ENCODE measurements at places on chromosomes 16 and 17. TPM values are rescaled to one million over a fixed set of nuclear protein-coding genes. Genes with fewer than 3 reads are reported as not detected.

- no peak overlapping the region for H3K27ac ChIP-seq
- H3K4me1 ChIP-seq = peaks cover 22% of the 10 kb centered on the region
- no peaks in the 10 kb centered on the region for H3K27me3 ChIP-seq
- no peak for DNase-seq
Measured at GRCh38 chr17:77867308-77867781, 91.2 kb upstream of the TNRC6C start.

The DOC2A gene
- 0.88 TPM for polyA plus RNA-seq

DNA sequence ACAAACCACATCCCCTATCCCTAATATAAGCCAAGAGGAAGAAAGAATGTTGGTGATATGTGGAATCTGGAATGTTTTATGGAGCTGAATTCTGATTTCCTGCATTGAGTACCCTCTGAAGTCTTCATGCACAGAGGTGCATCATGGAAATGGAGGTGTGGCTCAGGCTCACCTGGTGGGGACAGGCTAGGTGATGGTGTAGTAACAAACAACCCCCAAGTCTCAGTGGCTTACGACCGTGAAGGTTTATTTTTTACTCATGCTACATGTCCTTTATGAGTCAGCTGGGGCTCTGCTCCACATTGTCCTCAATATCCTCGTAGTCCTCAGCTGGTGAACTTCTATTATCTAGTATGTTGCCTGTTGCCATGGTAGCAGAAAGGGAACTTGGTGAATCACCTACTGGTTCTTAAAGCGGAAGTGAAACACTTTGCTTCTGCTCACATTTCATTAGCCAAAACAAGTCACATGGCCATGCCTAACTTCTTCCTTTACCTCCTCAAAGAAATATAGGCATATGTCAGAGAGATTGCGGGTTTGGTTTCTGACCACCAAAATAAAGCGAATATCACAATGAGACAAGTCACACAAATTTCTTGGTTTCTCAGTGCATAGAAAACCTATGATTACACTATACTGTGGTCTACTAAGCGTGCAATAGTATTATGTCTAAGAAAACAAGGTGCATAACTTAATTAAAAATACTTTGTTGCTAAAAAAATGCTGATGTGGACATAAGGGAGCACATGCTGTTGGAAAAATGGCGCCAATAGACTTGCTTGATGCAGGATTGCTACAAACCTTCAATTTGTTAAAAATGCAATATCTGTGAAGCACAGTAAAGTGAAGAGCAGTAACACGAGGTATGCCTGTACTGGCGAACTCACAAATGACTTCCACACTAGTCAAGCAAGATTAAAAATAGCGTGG lies at the start of gene PMFBP1:
TSS of gene PMFBP1 (minus strand) at position 51 of the 930 bp plus-strand sequence. CDS start 947 bp downstream, outside the sequence.
- no peak for DNase-seq
- H3K4me1 ChIP-seq = no peaks in the 10 kb centered on the region
- H3K4me3 ChIP-seq = no peak within 1 kb of the TSS
- no peaks in the 10 kb centered on the region for H3K27me3 ChIP-seq

- H3K4me3 ChIP-seq = no peak overlapping the region
- H3K27ac ChIP-seq = no peak overlapping the region
- no peaks in the 10 kb centered on the region for H3K27me3 ChIP-seq
- peaks cover 17% of the 10 kb centered on the region for H3K4me1 ChIP-seq
- H3K36me3 ChIP-seq = peaks cover 44% of the 10 kb centered on the region
- no peak for DNase-seq
Measured at GRCh38 chr16:22427556-22427955, 53.1 kb upstream of the CDR2 start.

Measured in heart left ventricle (tissue), 16 donors.